ENCODE measurements at places on chromosomes 11 and 22. TPM values are rescaled to one million over a fixed set of nuclear protein-coding genes. Genes with fewer than 3 reads are reported as not detected.

The NRGN gene
- not detected for total RNA-seq

The RFPL1 gene
- total RNA-seq: not detected

The SLC22A12 gene
- total RNA-seq: not detected

The CYB5R3 gene
- 127 TPM for total RNA-seq

The OR5T1 gene
- total RNA-seq: not detected

The MTMR2 gene
- 64.6 TPM for total RNA-seq

The KDM4D gene
- total RNA-seq: 1.9 TPM

The LRRC56 gene
- 2.8 TPM for total RNA-seq

The CLTCL1 gene
- total RNA-seq: 12.7 TPM

The SELENOH gene
- 79.7 TPM for total RNA-seq
